Activated T-cell treated with anti-CD3 and anti-CD28 coated beads, Interleukin-2, amount 50 U/mL, for 4 hours (primary cell): ENCODE measurements at places on chromosomes 3 and 15.

DNA sequence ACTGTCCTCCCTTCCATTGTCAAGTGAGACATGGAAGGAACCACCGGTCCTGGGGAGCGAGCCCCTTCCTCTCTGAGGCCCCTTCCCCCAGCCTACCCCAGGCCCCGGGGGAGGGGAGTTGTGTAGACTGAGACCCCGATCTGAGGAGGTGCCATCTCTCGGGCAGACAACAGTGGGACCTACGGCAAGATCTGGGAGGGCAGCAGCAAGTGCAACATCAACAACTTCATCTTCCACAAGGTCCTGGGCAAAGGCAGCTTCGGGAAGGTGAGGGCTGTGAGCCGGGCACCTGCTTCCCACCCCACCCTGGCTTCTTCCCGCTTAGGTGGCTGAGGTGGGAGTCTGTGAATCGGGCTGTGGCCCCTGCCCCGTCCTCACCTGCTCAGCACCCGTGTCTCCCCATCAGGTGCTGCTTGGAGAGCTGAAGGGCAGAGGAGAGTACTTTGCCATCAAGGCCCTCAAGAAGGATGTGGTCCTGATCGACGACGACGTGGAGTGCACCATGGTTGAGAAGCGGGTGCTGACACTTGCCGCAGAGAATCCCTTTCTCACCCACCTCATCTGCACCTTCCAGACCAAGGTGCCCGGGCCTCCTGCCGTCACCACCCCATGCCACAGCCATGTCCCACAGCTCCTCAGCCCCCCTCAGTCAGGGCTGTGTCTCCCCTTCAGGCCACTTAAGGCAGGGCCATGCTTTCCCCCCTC, 24.9 kb downstream of the PRKCD start:
- DNase-seq: no peak

- DNase-seq: no peak
These were observed 406.7 kb downstream of the OCA2 start for GRCh38 chr15:27692438-27692837.

DNA sequence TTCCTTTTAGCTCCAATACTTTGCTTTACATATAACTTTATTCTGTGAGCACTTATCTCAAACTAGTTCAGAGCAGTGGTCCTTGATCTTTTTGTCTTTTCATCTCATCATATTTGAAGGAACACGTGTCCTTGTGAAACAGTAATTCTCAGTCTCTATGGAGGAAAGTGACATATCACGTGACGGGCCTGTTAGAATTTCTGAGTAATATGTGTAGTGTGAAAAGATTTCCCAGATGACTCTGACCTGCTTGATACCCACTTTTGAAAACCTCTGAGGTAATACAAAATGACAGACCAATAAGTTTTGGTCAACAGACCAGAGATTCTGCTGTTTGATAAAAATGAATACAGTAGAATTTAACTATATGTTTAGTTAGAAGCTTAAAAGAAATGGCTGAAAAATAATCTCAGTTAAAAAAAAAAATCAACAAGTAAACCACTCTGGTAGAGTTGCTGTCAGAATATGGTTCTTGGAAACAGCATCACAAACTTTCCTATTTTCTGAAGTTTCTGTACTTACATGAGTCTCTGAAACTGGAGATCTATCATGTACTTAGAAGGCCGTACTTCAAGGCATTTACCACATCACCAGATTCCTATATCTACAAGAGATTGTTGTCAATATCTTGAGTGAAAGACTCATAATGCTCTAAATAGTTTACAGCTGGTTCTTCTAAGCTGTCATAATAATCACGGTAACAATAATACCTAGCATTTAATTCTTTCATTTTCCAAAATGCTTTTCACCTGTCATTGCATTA, 590.2 kb upstream of the TBL1XR1 start:
- no peak for DNase-seq

- no peak for DNase-seq
These were observed 269.1 kb downstream of the RAP2B start for GRCh38 chr3:153431076-153431475.

DNA sequence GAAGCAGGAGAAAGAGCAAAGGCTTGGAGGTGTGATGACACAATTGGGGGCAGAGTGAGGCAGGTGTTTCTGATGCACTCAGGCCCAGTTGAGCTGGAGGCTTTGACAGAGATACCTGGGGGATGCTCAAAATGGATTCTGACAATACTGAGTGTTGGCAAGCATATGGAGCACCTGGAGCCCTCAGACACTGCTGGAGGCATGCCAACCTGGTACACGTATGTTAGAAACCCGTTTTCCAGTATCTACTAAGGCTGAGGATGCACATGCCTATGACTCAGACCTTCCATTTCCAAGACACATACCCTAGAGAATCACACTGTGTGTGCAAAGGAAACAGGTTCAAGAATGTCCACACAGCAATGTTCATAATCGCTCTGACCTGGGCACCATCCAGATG, 58.7 kb downstream of the WNT7A start:
- no peak for DNase-seq

GRCh38 chr15:99021694-99022093, 14.1 kb upstream of the PGPEP1L start:
- no peak for DNase-seq

GRCh38 chr15:23690450-23690852, 3.3 kb upstream of the NDN start:
- DNase-seq: no peak

DNA sequence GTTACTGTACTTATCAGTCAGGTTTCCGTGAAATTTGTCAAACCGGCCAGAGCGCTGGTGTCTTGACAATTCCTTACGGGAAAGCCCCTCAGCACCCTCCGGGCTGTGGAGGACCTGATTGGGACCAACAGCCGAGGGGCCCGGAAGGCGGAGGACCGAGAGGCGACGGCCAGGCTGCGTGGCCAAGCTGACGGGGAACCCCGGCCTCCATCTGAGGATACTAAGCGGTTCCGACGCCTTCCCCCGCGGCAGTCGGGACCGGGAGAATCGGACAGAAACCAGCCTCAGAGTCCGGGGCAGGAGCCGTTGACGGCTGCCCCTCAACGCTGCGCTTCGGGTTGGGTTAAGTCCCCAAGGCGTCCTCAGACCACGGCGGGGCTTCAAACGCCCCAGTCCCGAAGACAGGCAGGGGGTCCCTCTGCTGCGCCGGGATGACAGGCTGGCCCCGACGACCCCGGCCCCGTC, 499 bp downstream of the ALDH1A2 start:
- no peak for DNase-seq

- DNase-seq: no peak
These were observed 30.1 kb downstream of the COL6A6 start for GRCh38 chr3:130546920-130547679.

- DNase-seq: peak; percentile 65
These were observed at the start of gene VWA5B2 for GRCh38 chr3:184229394-184230080. VWA5B2 (plus strand) TSS chr3:184229585; CDS start chr3:184230529, 944 bp downstream.

DNA sequence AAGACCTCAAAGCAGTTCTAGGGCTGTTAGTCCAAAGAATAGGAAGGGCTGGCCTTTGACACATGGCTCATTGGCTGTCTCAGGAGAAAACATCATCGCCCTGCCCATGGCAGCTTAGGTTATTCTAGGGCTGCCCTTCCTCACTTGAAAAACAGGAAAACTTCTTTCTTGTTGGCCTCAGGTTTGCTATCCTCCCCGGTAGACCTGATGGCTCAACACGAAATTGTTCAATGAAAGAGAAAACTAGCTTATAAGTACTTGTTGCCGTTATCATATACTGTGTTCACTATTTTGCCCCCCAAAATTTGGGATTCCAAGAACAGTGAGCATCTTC, 602 bp upstream of the SLTM start:
- DNase-seq: no peak

DNA sequence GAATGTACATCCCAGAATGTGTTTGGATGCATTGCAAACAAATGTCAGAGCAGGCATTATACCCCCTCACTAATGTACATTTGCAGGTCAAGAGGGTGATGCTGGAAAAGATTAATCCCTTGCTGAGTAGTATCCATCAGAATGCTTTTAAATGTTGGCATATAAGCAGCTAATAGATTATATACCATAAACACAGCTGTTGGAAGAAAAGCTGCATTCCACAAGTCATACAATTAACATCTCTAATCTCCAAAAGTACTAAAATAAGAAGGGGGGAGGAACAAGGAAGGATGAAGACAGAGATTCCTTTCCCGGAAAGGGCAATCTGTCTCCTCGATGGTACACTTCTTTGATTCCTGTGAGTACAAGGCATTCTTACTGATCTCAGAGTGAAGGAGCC, 445.7 kb upstream of the CDIN1 start:
- DNase-seq: no peak

GRCh38 chr15:89489376-89489775, 7.0 kb downstream of the RHCG start:
- no peak for DNase-seq

DNA sequence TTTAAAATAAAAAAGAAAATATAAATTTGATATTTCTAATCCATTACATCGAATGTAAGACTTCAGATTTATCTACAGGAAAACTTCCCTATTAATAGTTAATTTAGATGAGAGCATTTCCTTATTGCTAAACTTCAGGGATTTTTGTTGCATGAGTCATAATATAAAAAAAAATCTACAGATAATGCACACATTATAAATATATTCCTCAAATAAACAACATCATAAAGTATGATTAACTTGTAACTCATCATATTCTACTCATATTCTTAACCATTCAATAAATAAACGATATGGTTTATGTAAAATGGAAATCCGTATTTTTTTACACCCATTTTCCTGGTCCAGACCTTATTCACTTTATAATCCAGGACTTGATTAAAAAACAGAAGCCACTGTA, 477.0 kb downstream of the EPHA3 start:
- no peak for DNase-seq

- DNase-seq: no peak
These were observed 755.1 kb downstream of the ZPLD1 start for GRCh38 chr3:103189941-103190340.

GRCh38 chr15:88591384-88591783, 29.8 kb upstream of the AEN start:
- DNase-seq: no peak

GRCh38 chr15:61099020-61099810, 129.9 kb downstream of the RORA start:
- no peak for DNase-seq

GRCh38 chr3:138092023-138092422, 23.4 kb downstream of the DZIP1L start:
- no peak for DNase-seq

DNA sequence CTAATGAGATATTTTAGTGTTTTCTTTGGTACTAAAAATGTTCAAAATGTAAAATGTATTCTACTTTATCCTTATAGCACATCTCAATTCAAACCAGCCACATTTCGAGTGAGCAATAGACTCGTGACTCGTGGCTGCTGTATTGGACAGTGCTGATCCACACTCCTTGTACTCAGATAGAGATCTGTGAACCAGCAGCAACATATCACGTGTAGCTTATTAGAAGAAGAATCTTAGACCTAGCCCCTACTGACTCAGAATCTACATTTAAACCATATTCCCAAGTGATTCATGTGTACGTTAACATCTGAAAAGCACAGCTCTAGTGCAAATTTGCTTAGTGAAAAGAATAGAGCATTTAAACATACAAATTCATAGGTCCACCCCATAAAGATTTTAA, 130.9 kb downstream of the IL1RAP start:
- DNase-seq: no peak

DNA sequence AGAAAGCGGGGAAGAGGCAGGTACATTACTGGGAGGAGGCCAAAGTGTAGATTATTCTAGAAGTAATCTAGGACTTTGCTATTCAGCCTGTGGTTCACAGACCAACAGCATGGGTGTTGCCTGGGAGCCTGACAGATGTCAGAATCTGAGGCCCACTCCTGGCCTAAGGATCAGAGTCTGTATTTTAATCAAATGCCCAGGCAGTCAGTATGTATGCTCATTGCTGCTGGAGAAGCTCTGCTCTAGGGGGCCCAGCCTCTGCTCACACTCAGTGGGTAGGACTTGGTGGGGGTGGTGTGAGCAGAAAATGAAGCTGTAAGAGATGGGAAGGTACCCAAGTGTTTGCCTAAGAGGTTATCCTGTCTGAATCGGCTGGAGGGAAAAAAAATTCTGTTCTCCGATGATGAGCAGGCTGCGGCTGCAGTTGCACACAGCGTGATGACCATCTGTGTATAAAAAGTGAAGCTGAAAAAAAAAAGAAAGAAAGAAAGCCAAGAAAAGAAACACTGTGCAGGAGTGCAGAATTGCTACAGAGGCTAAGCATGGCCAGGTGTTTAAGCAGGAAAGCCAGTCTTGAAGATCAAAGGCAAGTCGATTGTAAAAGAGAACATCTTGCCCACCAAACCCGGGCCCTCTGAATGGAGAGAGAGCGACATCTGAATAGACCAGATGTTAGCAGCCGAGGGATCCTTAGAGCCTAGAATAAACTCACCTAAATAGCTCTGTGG, 65.2 kb downstream of the EIF4E3 start:
- no peak for DNase-seq

DNA sequence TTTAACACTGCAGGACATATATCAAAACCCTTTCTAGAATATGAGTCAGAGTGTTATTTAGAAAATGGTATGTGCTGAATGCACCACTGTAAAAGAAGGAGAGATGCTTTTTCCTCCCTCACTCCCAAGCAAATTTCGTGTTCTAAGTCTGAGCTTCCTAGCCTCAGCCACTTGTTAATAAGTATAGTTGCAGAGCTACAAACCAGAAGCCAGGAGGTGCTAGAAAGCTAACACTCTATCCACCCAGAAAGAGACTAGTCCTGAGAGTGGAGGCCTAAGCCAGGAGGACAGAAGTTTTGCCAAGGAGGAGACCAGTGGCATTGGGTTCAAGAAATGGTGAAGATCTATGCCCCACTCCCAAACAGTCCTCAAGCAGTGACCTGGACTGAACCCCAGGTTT, 40.5 kb upstream of the GYG1 start:
- no peak for DNase-seq

GRCh38 chr3:116474032-116474780, 28.9 kb upstream of the LSAMP start:
- no peak for DNase-seq

GRCh38 chr3:196050597-196050996, 31.3 kb downstream of the TFRC start:
- no peak for DNase-seq

GRCh38 chr3:145869958-145870357, 291.0 kb downstream of the PLOD2 start:
- DNase-seq: no peak

- no peak for DNase-seq
These were observed 138.3 kb downstream of the CCNL1 start for GRCh38 chr3:157021679-157022078.

DNA sequence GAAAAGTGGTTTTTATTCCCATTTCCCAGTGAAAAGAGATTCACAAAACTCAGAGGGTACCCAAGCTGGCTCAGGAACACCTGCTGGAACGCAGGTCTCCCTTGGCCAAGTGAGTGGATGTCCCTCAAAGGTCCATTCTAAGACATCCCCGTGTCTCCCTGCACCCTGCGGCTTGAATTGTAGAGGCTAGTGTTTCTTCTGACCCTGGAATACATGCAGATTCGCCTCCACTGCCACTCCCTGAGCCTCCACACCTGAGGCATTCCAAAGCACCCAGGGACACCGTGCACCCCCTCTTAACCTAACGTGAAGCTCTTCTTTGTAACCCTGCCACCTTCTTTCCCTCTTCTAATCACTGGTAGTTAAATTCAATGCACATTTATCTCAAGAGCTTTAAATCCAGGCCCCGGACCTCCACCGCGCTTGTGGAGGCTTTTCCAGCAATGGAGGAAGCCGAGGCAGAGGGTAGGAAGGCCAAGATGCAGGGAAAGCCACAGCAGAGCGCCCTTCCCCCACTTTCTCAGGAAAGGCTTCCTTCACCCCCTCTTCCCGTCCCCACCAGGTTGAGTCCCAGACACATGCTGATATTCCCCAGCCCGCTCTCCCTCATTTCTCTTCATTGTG, 590 bp upstream of the ITGA11 start:
- DNase-seq: no peak

GRCh38 chr3:185746470-185746869, 78.4 kb downstream of the IGF2BP2 start:
- DNase-seq: no peak
